Stimulated activated CD4-positive, alpha-beta T cell treated with anti-CD3 and anti-CD28 coated beads, Interleukin-15, amount 100 ng/mL, for 1 hour (primary cell): ENCODE measurements at places on chromosomes 3 and 15.

- no peak for DNase-seq
Measured at GRCh38 chr15:25136119-25136518, 181.3 kb downstream of the SNRPN start.

DNA sequence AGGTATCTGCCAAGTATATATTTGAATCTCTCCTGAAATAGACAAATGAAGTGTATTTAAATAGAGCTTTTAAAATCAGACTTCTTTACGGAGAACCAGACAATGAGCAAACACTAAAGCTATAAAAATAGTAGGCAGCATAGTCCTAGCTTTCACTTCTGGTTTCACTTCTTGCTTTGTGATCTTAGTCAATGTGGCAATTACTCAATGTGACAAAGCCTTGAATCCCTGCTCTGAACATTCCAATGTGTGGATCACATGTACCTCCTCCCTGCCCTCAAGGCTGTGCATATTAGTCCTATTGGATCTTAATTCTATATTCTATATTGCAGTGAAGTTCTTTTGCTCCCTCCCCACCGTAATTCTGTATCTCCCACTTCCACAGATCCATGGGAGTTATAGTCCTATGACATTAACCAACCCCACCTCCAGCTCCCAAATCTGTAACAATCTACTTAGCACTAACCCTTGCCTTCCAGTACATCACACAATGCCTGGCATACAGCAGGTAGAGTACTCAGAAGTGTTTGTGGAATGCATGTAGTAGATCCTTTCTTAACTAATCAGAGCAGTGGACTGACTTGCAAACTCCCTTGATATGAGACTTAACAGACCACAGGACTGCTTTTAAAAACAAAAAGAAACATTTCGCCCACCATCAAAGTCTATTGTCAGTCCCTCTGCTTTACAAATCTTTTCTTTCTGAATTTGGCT is 24.3 kb upstream of the CP start:
- no peak for DNase-seq

GRCh38 chr3:10935028-10935427 is 57.5 kb upstream of the SLC6A1 start:
- DNase-seq, result no peak

- no peak for DNase-seq
Measured at GRCh38 chr3:112579697-112580096, 17.9 kb downstream of the SLC35A5 start.

GRCh38 chr3:37964716-37965115 is 25.9 kb upstream of the VILL start:
- DNase-seq, result no peak

DNA sequence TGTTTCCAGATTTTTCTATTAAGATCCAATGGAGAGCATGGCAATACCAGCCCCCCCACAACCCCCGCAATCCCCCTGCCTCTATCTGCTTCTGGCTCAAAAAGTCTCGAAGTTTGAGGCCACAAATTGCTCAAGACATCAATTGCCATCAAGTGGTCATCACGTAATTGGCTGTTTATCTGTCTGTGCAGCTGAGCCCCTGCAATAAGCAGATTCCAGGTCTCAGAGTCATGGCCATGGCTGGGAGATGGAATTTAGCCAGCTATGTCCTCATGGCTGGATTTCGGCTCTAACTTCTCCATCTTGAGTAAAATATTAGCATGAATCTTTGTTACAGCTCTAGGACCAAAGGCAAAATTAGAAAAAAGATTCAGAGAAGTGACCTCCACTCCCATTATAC is 22.7 kb downstream of the SSUH2 start:
- DNase-seq, result no peak

DNA sequence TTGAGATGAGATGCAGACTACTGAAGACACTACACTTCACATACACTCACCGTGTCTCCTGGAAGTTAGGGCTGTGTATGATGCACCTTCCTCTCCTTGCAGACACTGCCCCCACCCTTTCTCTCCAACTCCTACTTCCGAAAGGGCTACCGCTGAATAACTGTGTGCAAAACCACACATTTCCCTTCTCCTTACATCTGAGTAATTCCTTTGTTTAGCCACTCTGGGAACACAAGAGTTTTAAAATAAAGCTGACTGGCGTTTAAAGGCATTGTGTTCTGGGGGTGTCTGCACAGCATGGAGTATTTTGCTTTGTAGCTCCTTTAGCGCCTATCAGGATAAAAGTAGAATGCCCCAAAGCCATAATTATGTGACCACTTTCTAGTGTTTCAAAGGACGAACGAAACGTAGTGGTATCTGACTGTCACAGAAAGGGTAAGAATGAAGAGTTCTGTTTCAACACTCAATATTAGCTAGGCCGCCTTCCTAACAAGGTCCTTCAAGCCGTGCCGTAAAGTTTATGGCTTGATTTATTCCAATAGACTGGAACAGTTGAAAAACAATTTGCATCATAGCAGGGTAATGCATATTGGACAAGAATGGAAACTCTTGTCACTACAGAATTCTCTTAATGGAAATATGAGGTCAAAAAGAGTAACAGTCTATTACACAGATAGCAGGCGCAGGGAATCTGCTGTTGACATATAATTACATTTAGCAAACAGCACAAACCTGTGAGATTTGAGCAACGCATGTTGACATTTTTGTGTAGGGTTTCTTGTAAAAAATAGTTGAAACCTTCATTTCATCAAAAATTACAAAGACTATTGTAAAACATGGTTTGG is 619.9 kb downstream of the FOXP1 start:
- no peak for DNase-seq

DNA sequence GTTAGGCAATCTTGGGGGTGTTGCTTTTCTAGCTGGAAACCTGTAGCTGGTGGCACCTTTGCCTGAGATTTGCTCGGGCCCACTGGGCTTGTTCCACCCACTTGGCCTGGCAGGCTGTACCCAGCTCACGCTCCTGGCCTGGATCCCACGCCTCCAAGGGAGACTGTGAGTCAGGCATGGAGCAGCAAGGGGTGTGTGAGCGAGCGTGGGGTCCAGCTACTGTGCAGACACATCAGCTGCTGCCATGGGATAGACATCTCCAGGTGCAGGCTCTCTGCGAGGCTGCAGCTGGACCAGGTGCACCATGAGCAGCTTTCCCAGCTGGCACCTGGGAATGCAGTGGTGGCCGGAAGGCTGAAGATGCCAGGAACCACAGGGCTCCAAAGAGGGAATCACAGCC is 36.0 kb downstream of the NR1D2 start:
- DNase-seq, result no peak
